ENCODE measurements at places on chromosomes 16 and 17. TPM values are rescaled to one million over a fixed set of nuclear protein-coding genes. Genes with fewer than 3 reads are reported as not detected.
A peak's percentile ranks its signal among the peaks of the same experiment; 100 is the strongest.

Gene CCL8
- not detected for total RNA-seq

Gene FOXJ1
- total RNA-seq, result 0.20 TPM

DNA sequence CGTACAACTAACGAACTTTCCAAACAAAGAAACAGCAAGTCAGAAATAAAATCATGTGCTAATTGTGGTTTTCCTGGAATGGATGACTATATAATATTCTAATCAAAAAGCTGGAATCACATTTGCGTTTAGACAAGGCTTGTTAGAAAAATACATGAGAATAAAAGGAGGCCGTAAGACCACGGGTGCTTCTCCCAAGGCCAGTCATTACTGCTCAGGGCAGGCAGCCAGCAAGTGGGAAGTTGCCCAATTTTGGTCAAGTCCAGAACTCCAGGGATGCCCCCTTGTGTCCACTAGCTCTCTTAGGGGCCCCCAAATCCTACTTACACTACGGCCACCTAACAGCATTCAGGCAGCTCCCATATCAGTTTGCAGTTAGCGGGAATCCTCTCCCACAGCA is 25.9 kb upstream of the LYRM9 start:
- no peak for DNase-seq

- DNase-seq, result peak; percentile 61
Observed at GRCh38 chr17:14605267-14605599, 304.4 kb downstream of the HS3ST3B1 start.

DNA sequence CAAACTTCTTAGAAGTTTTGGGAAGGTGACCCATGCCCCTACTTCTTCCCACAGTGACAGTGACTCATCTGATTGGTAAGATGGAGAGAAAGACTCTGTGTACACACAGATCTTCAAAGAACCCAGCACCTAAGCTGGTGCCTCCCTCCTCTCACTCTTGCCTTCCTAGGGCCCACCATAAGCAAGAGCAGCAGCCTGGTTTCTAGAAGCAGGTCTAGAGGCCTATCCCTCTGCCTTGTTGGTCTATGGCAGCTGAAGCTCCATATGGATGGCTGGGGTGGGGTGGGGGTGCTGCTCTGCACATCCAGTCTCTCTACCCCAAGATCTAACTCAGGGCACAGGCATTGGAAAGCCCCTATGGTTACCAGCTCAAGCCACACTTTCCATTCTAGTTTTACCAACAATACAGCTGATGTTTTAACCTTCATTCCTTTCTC is 47.5 kb downstream of the STAT3 start:
- DNase-seq, result no peak

DNA sequence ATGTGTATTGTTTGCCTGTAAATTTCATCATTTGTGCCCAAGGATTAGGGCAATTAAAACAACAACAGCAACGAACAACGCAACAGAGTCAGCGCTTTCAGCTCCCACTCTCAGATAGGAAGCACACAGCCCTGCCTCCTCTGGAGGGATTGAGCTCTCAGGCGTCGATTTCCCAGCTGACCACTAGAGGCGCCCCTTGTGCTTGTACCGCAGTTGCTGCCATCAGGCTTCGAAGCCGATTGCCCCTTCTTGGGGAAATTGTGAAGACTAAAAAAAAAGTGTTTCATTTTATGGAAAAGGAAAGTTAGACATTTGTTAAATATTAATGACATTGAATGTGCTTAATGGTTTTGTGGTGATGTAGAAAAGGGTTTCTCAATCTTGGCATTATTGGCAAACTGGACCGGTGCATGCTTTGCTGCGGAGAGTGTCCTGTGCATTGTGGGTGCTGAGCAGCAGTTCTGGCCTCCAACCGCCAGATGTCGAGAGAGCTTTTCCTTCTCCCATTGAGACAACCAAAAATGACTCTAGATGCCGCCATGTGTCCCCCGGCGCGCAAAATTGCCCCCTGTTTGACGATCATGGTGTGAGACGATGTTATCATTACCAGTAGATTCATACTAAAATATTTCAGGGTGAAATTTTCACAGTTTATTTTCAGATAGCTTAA is 650.4 kb upstream of the RBFOX1 start:
- DNase-seq, result no peak

- no peak for DNase-seq
Observed at GRCh38 chr16:54590836-54591235, 304.2 kb upstream of the IRX3 start.

DNA sequence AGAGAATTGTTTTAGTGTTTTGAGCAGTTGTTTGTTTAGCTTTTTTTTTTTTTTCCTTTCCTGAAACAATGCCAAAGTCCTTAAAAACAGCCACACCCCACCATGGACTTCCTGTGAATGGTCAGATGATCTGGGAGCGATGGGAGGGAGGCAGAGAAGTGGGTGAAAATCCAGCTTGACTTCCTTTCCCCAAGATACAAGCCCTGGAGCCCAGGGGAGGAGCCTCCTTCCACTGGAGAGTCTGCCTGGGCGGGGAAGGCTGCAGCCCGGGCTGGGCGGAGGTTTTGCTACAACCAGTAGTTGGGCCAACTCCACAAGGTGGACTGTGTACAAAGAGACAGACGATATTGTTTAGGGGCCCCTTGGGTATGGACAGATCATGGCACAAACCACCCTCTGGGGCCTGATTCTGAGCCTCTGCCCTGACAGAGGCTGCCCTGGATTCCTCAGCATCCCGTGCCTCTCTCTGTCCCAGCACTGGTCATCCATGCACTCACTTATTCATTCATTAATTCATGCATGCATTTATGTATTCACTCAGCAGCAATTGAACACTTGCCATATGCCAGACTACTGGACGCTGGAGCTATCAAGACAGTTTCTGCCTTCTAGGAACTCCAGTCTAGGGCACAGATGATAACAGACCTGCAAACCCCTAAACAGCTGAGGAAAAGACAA is 29.8 kb downstream of the WSB1 start:
- no peak for DNase-seq

Gene SCGB1C2
- not detected for total RNA-seq

DNA sequence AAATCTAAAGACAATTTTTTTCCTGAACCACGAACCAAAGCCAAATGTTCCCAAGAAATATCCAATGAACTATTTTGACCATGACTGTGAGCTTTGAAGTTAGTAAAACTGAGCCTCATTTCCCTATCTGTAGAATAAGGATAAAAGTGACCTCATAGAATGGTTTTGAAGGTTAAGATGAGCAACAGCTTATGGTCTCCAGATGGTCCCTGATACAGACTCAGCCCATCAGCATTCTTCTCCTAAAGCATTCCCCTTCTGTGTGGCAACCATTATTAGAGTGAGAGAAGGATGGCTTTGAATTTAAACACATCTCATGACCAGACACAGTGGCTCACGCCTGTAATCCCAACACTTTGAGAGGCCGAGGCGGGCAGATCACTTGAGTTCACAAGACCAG is 70.1 kb downstream of the COPRS start:
- DNase-seq, result no peak

- peak; percentile 46 for DNase-seq
Observed at GRCh38 chr17:8326511-8327302, 12.9 kb upstream of the ODF4 start.

- peak; percentile 60 for DNase-seq
Observed at GRCh38 chr16:89192956-89193575, 7.3 kb downstream of the SLC22A31 start.

DNA sequence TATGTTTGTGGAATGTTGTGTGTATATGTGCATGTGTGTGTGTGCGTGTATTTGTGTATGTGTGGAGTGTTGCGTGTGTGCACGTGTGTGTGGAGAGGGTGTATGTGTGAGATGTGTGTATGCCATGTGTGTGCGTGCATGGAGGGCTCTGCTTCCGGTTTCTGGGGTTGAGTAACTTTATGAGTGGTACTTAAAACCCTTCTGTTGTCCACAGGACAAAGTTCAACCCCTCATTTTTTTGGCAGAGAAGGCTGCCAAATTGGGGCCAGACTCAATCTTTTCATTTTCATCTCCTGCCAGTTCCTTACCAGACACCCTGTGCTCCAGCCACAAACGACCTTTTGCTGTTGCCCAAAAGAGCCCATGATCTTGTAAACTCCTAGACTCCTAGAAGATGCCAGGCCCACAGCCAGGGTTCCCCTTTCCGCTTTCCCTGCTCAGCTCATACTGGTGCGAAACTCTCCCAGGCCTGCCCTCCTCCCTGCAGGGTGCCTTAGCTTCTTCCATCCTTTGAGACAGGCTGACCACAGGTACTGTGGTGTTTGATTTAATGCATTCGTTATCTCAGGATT is 100.2 kb downstream of the CMIP start:
- peak; percentile 16 for DNase-seq

Gene ZNF469
- total RNA-seq, result 5.9 TPM

DNA sequence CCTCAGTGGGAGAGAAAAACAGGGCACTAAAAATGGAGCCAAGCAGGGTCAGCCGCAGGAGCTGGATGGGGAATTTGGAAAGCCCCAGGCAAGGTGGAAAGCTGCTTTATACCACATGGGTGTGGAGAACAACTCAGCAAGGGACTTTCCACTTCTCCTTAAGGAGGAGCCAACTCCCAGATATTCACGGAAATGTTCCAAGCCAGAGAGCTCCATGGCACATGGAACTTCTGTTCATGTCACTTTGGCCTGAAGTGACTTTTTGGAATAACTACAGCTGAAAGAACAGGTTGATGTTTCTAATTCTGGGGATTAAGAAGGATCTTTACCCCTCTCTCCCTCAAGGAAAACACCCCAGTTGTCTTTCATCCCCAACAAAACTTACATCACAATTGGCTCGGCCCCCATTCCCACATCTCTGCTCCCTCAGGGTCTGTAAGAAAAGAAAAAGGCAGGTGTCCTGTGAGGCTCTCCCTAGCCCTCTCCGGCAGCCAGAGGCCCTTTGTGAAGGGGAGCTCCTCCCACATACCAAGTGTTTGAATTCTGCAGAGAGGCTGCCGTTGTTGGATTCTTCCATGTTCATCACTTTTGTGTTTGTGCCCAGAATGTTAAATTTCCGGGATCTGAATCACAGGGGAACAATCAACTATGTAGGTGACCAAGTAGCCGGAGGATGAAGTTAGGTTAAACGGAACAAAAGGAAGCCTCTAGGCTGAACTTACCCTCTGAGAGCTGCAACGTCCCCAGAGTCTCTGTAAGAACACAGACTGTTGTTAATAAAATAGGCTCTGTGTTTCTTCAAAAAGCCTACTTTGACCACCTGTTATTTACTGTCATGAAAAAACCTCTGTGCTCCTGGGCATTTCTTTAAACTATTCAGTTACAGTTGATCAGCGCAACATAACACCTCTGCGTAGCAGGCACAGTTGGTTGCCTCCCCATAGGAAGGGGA is 41.0 kb downstream of the STAT5A start:
- DNase-seq, result no peak

GRCh38 chr16:85202631-85203461 is 90.6 kb upstream of the CIBAR2 start:
- no peak for DNase-seq

Gene TBC1D28
- total RNA-seq, result not detected

Gene PABPN1L
- 0.84 TPM for total RNA-seq

DNA sequence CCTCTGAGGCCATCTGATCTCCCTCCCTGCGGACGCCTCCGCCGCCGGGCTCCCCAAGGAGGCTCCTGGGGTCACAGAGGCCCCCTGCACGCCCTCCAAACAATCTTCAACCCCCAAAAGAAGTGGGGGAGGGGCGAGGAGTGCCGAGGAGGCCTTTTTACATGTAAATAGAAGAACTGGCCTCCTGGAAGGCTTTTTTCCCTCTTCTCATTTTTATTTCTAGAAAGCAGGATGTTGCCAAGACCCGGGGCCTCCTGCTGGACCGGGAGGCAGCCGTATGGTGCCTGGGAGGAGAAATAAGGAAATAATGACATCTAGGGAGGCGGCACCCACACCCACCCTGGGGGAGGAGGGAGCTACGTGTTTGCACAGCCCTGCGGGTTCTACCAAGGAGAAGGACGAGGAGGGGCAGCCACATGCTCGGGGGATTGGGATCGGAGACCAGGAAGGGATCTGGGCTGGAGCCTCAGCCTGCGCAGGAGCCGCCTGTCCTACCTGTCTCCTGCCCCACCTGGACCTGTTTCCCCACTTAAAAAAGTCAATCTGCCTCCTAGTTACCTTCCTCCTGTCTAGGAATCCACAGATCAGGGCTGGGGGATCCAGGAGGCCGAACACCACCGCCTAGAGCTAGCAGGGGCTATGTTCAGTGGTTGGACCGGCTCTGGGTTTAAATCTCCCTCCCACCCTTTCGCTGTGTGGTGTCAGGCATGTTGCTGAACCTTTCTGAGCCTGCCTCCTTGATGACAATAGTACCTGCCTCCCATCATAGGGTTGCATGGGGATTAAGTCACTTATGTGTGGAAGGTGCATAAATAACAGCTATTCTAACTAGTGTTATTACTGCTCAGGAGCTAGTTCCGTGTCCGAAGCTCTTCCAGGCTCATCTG is 175.7 kb upstream of the GSE1 start:
- DNase-seq, result no peak

GRCh38 chr16:52171481-52171880 is 375.5 kb downstream of the TOX3 start:
- DNase-seq, result no peak

Gene CETP
- 1.3 TPM for total RNA-seq

DNA sequence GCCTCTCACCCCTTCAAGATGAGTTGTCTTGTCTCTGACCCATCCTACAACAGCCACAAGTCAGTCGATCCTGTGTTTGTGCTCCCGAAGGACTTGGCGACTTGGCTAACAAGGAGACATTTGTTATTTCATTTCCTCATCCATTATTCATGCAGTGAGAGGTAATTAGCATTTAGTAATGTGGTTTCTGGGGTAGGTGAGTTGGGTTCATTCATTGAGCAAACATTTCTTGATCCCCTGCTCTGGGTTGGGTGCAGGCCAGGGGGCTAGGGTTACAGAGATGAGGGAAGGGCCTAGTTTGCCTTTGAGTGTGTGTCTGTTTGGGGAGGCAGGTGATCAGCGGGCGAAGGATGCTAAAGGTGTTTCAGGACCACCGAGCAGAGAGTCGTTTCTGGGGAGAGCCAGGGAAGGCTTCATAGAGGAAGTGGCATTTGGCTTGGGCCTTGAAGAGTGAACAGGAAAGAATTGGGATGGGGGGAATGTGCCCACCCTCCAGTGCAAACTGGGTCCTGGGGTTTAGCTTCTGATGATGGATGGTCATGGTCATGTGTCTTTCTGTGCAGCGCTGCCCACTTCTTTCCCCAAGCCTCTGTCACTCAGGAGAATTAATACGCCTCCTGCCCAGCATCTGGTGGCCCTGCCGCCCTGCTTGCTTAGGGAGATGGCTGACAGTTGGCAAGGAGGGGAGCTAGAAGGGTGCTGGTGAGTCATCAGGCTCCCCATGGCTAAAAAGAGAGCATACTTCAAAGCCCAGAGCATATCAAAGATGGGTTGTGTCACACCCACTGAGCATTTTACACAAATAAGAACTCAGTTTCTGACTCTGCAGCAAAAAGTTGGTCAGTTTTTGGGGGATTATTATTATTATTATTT is 38.5 kb downstream of the MSI2 start:
- DNase-seq, result no peak

Gene SRCAP
- total RNA-seq, result 145 TPM

- DNase-seq, result no peak
Observed at GRCh38 chr16:86986136-86986535, 331.1 kb downstream of the C16orf95 start.

DNA sequence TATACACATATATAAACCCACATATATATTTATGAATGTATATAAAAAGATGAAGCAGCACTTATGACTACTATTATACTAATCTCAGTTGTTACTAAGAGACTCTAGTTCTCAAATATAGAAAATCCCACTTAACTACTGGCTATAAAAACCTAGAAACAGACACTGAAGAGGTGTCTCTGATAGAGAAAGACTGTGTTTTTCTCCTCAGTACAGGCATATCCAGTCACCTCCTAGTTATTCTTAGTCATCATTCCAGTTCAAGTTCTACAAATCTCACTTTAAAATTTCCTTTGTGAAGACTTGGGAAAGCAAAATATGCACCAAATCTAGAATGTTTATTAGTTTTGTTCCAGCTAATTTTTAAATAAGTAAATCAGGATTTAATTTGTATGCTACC is 93.9 kb downstream of the STH start:
- no peak for DNase-seq
